GM19239 (cell line): ENCODE measurements at places on chromosomes 7 and 10.

DNA sequence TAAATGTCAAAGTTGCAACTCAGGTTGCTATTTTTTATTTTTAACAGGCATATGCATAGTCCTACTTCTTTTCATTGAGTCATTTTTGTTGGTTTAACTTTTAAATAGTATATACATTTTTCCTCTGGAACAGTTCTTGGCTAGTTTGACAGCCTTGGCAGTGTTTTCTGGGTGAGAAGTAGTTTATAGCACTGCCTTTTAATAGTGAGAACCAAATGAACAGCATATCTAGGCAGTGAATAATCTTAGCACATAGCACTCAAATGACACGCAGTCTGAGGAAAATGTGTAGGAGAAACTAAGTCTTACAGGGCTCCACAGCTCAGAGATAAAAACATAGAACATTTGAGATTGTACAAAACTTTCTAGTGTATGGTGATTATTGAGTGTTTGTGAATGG is 265.5 kb upstream of the POT1 start:
- DNase-seq = no peak

DNA sequence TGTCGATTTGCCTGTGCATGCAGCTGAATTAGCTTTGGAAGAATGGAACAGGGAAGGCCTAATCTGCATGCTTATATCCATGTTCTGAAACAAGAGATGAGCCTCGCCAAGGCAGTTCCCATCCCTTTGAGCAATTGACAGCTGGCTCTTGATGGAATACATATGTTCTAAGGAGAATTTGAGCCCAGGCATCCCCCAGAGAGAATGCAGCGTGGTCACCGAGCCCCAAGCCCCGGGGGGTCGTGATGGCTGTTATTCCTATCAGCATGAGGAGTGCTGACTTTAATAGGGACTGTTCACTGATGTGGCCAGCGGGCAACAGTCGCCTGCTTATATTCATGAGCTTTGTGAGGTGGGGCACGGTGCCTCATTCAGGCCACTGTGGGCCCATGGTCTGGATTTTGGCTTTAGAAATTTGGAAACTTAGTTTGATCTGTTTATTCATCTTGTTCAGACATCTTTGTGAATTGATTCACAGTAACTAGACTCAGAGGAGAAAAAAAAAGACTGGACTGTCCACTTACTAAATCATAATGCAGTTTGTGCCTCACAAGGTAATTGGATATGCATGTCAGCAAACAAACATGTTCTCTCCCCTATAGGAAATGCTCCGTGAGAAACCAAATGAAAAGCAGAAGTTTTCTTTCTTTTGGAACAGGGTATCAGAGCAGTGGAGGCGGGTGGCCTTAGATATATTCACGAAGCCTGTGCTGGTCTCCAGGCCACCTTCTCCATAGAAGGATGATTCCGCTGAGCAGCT is 204.9 kb downstream of the CCDC3 start:
- DNase-seq = no peak

- no peak for DNase-seq
These were observed 90.3 kb downstream of the TRRAP start for GRCh38 chr7:98968621-98969020.

DNA sequence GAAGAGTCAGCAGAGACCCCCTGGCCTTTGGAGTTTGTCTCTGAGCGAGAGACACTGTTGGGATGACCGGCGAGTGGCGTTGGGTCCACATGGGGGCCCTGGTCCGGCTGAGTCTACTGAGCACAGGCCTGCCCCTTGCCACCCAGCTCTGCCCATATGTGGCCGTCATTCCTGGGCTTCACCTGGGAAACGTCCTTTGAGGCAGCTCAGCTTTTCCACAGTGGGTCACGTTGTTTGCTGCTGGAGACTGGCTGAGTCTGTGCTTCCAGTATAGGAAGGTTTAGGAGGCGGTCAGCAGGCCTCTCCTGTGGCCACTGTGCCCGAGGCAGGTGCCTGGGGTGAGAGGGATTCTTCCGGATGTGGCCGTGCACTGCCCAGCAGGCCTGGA is 17.1 kb downstream of the ADAM8 start:
- no peak for DNase-seq

- DNase-seq = no peak
These were observed 40.9 kb downstream of the PRPF18 start for GRCh38 chr10:13627459-13628310.

DNA sequence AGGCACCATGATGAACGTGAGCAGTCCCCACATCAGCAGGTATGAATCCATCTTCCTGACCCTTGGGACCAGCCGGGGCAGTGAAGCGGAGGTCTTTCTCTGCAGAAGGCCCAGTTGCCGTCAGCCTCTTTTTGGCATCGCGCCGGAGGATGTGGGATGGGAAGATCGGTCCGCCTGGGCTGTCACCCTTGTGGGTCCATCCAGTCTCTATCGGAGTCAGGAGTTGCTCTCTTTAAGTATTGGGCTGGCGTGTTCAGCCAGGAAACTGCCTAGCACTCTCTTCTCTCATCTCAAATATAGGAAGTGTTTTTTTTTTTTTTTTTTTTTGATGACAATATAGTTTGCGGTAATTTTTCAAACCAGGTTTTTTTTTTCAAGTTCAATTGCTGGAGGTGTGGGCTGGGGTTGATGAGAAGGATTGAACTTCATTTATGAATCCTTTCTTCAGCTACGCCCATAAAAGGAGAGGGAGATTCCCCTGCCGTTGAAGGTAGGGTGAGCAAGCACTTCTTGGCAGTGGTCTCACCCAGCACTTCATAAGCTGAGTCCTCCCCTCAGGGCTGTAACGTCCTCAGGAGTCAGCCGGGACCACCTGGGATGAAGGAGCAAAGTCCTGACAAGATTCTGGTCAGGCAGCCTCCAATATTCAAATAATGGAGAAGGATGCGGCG is at the start of gene IL2RA:
IL2RA (minus strand) TSS at position 267 of the 671 bp plus-strand sequence; CDS start at position 51, 216 bp downstream.
- DNase-seq = no peak

DNA sequence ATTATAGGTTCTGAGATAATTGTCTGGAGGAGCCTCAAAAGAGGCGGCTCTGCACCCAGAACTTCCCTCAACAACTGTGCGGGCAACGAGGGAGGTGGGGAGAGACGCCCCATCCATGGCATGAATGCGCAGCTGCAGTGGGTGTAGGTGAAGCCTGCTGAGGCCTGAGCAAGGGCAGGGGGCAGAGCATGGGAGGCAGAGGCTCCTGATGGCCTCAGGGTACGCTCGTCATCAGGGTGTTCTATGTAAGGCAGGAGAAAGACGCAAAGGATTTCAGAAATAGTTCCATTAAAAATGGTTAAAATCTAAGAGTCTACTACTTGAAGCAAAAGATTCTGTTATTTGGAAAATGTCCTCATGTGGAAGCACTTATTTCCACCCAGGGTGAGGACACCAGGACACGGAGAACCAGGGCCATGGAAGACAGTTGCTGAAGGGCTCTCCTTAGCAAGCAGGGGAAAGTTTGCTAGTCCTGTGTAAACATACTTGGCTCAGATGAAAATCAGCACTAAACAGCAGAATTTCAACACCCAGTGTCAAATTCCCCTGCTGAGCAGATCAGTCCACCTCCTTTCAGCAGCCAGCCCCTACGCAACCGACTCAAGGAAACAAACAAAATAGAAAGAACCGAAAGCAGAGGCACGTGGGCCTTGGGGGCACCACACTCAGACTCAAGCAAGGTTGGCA is 18.9 kb downstream of the INSIG1 start:
- DNase-seq = no peak

DNA sequence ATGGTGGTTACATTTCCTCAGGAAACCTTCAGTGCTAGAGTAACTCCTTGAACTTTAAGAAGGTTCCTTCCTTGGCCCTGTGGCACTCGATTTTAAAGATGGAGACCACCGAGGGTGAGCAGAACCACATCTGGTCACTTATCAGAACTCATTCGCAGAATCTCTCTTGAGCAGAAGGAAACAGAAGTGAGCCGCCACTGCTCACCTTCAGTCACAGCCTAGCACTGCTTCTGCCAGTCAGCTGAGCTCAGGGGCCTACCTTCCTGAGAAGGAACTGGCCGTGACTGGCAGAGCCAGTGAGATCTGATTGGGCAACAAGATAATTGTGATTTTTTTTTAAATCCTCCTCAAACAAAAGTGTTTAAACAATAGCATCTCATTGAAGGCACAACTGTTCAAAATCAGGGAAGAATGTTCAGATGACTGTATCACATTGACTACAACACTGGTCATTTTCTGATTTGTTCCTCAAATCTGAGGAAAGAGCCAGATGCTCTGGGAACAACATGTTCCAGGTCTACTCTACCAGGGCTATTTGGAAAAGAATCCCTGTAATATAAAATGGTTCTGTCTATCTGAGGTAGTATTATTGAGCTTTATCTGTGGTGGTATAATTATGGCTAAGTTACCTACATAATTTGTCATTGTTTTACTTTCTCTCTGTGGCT is 2.7 kb upstream of the SYPL1 start:
- DNase-seq = no peak

GRCh38 chr10:49173201-49173772 is 14.9 kb downstream of the TMEM273 start:
- no peak for DNase-seq

- no peak for DNase-seq
These were observed 625.5 kb upstream of the GALNT17 start for GRCh38 chr7:70506434-70506833.
